Osteoblast (primary cell): ENCODE measurements at places on chromosomes 11 and 22.

GRCh38 chr11:1750840-1751530, 590 bp upstream of the IFITM10 start:
- no peaks in the 10 kb centered on the region for H3K27me3 ChIP-seq
- peak overlapping the region; percentile 97 for H3K27ac ChIP-seq
- DNase-seq, result peak; percentile 95
- peaks cover 43% of the 10 kb centered on the region for H3K4me1 ChIP-seq
- peak overlapping the region; percentile 87 for H3K4me3 ChIP-seq
- H3K36me3 ChIP-seq, result peaks cover 31% of the 10 kb centered on the region

- no peak overlapping the region for H3K4me3 ChIP-seq
- H3K27me3 ChIP-seq, result no peaks in the 10 kb centered on the region
- H3K27ac ChIP-seq, result no peak overlapping the region
Observed at GRCh38 chr11:79077702-79078330, 363.0 kb downstream of the TENM4 start.

DNA sequence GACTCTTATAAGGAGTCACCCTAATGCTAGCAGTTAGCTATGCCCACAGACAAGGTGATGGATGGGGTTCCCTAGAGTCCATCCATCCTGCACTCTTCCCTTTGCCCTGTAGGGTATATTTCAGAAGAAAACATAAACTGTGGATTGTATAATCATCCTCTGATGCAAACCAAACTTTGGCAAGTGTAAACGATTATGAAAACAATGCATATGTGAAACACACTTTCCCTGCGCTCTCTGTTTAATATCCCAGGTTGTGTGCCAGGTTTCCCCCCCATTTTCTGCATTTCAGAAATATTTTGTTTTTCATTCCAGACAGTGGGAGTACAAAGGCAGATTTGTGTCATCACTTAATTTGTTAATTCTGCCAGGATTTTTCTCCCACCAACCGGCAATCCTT, 110.0 kb downstream of the LDLRAD3 start:
- H3K4me3 ChIP-seq, result no peak overlapping the region
- no peaks in the 10 kb centered on the region for H3K4me1 ChIP-seq
- no peak for DNase-seq

DNA sequence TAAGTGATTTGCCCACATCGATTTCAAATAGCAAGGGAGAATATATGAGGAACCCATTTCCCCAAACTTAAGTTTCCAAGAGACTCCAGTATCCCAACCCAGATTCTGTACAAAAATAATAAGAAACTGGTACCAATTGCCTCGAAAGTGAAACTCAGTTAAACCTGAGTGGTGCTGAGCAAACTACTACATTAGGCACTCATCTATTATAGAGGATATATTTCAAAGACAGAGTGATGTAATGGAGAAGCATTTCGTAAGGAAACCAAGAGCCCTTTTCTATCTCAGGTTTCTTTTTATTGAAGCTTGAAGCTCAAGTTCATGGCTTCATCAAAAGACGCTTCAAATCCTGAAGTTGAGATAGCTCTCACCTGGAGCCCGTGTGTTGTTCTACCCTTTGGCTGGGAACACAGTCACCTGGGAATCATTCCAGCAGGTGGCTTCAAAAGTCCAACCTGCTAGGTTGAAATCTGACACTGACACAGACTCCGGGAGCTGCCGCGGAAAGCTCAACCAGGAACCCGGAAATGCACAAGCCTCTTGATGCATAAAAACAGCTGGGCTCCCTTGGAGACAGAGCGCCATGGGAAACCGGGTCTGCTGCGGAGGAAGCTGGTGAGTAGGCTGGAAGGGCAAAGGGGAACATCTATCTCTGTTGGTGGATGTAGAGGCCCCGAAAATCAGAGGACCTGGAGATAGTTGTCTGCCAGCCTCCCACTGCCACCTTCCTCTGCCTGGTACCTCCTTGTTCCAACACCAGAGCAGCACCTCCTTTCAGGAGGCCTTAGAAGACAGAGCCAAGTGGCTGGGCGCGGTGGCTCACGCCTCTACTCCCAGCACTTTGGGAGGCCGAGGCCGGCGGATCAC, at the start of gene C11orf52:
Gene C11orf52, plus strand, starts transcription at position 524 of the 867 bp plus-strand sequence. Its CDS starts 60 bp downstream, at position 584.
- H3K36me3 ChIP-seq, result no peaks in the 10 kb centered on the region
- peaks cover 35% of the 10 kb centered on the region for H3K4me1 ChIP-seq
- peak within 1 kb of the TSS; percentile 38 for H3K27ac ChIP-seq
- peak within 1 kb of the TSS; percentile 53 for H3K4me3 ChIP-seq
- DNase-seq, result no peak
- H3K27me3 ChIP-seq, result no peaks in the 10 kb centered on the region

DNA sequence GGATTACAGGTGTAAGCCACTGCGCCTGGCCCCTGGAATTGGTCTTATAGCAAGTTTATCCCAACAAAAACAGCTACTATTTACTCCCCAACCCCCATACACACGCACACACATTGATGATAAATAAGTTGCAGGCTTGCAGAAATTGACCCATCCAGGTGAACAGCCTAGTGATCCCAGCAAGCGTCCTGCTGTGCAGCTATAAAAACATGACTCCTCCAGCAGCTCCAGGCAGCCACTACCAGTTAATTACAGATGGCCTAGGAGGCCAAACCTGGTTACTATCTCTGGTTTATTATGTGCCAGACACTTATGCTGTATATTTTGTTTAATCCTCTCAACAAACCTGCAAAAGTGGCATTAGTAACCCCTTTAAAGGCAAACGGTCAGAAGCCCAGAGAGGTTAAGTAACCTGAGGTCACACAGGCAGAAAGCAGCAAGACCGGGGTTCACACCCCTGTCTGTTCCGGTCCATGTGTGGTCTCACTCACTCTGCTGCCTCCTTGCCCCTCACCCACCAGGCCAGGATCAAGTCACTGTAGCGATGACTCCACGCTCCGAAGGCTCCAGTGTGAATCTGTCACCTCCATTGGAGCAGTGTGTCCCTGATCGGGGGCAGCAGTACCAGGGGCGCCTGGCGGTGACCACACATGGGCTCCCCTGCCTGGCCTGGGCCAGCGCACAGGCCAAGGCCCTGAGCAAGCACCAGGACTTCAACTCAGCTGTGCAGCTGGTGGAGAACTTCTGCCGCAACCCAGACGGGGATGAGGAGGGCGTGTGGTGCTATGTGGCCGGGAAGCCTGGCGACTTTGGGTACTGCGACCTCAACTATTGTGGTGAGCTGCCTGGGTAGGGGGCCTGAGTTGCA, 6.6 kb downstream of the F2 start:
- no peaks in the 10 kb centered on the region for H3K36me3 ChIP-seq
- no peaks in the 10 kb centered on the region for H3K4me1 ChIP-seq
- no peak overlapping the region for H3K4me3 ChIP-seq
- peak; percentile 51 for DNase-seq
- H3K27me3 ChIP-seq, result no peaks in the 10 kb centered on the region
- no peak overlapping the region for H3K27ac ChIP-seq
